ENCODE measurements at places on chromosomes 4 and X.

DNA sequence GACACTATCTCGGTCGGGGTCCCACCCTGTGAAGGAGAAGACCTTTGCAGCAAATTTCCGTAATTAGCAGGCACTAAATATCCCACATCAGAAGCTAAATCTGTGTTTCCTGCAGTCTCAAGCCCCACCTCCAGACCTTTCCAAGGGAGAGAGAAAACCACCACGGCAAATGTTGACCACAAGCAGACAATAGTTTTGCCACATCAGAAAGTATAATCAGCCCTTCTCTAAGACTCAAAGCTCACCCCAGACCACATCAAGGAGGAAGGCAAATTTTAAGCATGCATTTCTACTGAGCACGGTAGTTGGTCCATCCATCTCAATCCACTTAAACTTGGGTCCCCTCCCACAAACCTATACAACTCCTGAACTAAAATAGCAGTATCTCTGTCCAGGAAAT lies 398.5 kb downstream of the GPM6A start:
- no peak for DNase-seq

GRCh38 chr4:7907142-7907541 lies 32.5 kb downstream of the AFAP1 start:
- no peak for DNase-seq

GRCh38 chr4:105840426-105841174 lies 54.7 kb upstream of the NPNT start:
- DNase-seq = no peak

DNA sequence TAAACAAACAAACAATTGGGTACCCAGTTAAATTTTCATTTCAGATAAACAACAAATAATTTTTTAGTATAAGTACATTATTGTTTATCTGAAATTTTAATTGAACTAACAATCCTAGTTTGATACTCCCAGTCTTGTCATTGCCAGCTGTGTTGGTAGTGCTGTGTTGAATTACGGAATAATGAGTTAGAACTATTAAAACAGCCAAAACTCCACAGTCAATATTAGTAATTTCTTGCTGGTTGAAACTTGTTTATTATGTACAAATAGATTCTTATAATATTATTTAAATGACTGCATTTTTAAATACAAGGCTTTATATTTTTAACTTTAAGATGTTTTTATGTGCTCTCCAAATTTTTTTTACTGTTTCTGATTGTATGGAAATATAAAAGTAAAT lies 2.9 kb downstream of the CXCL8 start:
- DNase-seq = no peak

- DNase-seq = no peak
These were observed 24.0 kb upstream of the IQSEC2 start for GRCh38 chrX:53305219-53305995.

- DNase-seq = no peak
These were observed 88.1 kb downstream of the RTL5 start for GRCh38 chrX:72043636-72044035.

- no peak for DNase-seq
These were observed 12.2 kb downstream of the TADA2B start for GRCh38 chr4:7055111-7055989.

- DNase-seq = no peak
These were observed 92.0 kb downstream of the TMEM144 start for GRCh38 chr4:158302076-158302866.

GRCh38 chr4:82559735-82560120 lies 2.1 kb downstream of the TMEM150C start:
- DNase-seq = no peak

- DNase-seq = no peak
These were observed 208.8 kb downstream of the STK32B start for GRCh38 chr4:5260121-5260520.

GRCh38 chr4:113825272-113825671 lies 63.7 kb upstream of the CAMK2D start:
- no peak for DNase-seq

GRCh38 chrX:36407836-36408235 lies 488.3 kb downstream of the CFAP47 start:
- DNase-seq = no peak

DNA sequence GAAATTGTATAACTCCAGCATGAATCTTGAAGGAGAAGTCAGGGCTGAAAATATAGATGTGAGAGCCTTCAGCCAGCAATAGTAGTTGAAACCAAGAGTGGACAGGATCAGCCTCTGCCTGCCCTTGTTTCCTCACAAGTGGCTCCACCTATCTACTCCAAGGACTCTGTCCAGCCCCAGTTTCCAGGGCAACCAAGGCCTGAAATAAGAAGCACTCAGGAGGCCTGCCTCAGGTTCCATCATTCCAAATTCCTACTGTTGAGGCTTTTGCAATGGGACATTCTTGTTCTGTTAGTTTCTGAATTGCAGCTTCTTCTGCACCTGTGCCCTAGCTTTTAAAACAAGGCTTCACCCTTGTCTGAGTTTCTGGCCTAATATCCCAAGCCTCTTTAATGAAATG lies 41.6 kb downstream of the TRPC5OS start:
- no peak for DNase-seq

DNA sequence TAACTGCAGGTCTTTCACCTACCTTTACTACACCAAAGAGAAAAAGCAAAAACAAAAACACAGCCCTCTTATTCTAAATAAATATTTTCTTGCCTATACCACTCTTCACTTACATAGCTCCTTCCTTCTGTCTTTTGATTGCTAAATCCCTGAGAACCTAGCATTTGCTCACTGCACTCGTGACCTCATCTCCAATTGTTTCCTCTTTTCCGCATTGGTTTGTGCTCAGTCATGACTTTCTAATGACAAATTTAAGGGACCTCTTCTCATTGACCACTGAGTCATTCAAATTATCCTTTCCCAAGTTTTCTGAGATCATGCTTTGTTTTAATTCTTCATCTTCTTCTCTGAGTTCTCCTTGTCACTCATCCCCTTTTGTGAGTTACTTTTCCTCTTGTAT lies 1697.1 kb downstream of the STIM2 start:
- no peak for DNase-seq

DNA sequence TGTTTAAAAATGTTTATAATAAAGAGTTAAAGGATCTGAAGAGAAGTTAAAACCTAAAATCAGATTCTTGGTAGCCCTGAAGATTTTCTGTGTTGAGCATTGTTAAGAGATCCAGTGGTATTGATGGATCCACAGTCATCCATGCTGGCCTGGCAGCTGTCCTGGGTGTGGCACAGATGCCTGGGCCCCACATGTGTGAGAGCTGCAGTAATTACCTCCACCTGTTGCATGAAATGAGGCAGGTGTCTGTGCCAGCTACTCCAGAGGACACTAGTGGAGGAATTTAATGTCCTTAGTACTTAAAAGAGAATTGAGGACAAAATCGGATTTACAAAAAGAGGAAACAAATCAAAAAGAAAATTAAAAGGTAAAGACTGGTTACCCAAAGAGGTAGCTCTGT lies 44.0 kb downstream of the MGST2 start:
- no peak for DNase-seq

- no peak for DNase-seq
These were observed 240.7 kb downstream of the COX18 start for GRCh38 chr4:72828864-72829263.

DNA sequence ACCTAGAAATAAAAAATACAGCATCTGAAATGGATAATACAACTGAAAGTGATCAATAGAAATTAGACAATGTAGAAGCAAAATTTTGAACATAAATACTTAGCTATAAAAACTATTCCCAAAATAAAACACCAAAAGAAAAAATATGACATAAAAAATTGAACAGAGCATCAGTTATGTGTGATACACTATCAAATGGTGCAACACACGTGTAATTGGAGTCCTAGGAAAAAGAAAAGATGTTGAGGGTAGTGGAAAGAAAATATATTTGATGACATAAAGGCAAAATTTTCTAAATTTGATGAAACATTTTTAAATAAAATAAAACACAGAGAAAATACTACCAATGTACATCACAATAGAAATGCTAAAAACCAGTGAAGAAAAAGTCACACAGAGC lies 63.1 kb downstream of the NPY2R start:
- DNase-seq = no peak

DNA sequence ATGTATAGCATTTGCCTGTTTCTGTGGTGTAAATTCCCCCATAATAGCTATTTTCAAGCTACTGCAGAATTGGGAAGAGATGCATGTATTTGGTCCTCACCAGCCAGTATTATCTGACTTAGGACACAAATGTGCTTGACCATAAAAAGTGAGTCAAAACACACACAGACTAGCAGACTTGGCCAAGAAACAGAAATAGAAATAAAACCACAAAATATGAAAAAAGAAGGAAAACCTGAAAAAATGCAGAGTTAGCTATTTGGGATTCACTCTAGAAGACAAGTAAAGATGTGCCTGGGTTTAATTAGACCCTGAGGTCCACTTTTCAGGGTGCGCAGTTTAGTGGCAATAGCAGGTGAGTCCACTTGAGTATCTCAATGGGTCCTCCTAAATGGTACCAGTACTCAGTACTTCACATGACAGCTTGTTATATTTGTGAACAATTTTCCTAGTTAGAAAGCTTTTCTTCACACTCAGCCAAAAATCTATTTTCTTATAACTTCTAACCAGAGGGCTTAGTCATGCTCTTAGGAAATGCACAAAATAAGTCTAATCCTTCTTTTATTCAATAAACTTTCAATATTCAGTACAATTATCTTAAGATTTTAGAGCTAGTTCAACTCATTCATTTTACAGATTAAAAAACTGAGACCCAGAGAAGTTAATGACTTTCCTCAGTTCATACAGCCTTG lies 108.7 kb upstream of the JADE1 start:
- DNase-seq = no peak

DNA sequence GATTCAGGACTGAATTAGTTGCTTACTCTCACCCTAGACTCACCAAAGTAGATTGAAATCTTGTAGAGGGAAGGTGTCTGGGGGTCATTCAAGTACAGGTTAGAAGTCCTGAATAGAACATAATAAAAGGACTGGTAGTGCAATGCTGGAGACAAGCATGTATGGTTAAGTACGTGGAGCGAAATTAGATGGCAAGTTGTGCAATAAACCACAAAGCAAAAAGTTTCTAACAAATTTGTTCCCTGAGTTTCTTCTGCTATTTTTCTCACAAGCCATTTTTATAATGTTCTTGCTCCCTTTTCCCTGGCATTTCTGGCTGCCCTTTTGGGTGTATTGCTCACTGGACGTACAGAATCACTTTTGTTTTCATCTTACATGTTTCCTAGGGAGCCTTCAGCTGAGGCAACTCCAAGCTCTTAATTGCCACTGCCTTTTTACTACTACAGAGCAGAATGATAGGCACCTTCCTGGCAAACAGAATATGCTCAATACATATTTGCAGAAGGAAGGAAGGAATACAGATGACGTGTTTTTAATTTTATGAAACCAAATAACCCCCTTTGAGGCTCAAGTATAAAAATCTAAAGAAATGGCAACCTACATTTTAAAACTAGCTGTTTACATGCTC lies 23.4 kb downstream of the LANCL3 start:
- DNase-seq = no peak

DNA sequence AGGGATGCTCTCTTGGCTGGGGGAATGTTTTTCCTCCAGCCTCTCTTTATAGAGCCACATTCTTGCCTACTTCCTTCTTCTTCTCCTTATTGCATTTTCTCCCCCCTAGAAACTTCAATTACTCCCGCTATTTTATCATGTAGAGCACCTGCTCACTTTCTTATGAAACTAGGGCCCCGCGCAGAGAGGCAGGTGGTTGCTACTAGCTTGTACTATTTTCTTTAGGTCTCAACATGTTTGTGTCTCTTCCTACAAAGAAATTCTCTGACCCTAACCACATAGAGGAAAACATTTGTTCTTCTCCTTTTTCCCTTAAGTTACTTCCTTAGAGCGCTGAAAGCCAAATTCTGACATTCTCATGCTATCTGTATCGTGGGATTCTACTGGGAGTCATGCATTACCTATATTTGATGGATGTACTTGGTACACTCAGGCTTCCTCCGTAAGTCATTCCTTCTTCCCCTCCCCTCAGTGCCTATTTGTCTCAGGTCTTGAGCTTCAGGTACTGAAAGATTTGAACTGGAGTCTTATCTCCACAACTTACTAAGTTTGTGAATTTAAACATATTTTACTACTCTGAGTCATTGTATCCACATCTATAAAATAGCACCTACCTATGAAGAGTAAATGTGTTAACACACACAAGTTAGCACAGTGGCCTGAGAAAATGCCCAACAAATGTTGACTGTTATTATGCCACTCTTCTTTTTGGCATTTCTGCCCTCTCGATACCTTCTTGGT lies 159.1 kb upstream of the LEF1 start:
- DNase-seq = no peak

GRCh38 chrX:40154853-40155588 lies 57.3 kb upstream of the BCOR start:
- no peak for DNase-seq

- DNase-seq = no peak
These were observed 30.8 kb downstream of the NOP14 start for GRCh38 chr4:2932321-2932950.

- DNase-seq = no peak
These were observed 592.5 kb upstream of the GRIA3 start for GRCh38 chrX:122591546-122591945.

- no peak for DNase-seq
These were observed 61.0 kb downstream of the BEX3 start for GRCh38 chrX:103437147-103437873.

Measured in cortex of kidney (tissue), 1 donor.